AML-193 (cell line): ENCODE measurements at places on chromosomes 16 and 17.
A peak's percentile ranks its signal among the peaks of the same experiment; 100 is the strongest.

DNA sequence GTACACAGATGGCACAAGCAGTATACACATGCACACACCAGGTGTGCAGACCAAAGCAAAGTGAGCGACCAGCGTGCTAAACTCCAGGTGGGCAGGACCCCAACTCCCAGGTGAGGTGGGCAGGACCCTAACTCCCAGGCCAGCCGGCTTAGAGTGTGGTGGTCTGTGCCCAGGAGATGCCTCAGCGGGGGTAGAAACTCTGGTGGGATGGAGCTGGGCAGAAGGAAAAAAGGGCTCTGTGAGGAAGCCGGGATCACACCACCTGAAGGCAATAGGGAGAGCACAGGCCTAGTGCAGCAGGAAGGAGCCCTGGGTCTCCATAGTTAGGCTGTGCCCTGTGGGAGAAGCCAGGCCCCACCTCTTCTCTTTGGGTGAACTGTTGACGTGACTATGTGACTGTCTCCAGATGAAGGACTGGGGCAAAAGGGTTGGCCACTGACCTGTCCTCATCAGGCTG lies 1.6 kb upstream of the FOXJ1 start:
- no peak for DNase-seq

DNA sequence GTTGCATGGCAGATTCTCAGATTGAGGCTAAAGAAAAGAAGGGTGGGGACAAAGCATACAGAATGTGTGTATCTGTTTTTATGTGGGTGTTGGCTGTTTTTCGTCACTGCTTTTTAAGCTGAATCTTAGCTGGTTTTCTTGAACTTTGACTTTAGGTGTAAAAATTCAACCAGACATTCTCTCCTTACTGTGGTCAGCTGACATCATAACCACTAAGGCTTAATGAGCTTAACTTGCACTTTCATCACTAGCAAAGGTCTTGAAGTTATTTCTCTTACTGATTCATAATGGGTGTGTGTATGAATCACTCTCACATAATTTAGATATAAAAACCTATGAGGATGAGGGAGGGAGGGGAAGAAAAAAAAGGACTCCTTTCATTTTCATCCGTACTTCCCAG lies 4.0 kb upstream of the CDC6 start:
- no peak for DNase-seq

DNA sequence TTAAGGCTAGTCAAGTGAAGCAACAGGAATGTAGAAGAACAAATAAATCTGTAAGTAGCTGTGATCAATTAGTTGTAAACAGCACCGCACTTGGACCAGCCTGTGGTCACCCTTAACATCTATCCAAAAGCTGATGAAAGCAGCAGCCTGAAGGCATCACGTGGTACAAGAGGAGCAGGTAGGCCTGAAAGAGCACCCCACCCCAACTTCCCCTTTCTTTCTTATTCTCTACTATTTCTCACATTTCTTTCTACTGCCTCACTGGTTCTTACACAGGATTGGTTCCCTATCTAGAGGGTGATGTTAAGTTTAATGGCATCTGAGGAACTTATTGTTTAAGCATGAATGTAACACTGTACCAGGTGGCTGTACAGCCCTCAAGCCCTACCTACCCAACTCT lies 42.6 kb upstream of the CLEC18B start:
- peak; percentile 9 for DNase-seq

DNA sequence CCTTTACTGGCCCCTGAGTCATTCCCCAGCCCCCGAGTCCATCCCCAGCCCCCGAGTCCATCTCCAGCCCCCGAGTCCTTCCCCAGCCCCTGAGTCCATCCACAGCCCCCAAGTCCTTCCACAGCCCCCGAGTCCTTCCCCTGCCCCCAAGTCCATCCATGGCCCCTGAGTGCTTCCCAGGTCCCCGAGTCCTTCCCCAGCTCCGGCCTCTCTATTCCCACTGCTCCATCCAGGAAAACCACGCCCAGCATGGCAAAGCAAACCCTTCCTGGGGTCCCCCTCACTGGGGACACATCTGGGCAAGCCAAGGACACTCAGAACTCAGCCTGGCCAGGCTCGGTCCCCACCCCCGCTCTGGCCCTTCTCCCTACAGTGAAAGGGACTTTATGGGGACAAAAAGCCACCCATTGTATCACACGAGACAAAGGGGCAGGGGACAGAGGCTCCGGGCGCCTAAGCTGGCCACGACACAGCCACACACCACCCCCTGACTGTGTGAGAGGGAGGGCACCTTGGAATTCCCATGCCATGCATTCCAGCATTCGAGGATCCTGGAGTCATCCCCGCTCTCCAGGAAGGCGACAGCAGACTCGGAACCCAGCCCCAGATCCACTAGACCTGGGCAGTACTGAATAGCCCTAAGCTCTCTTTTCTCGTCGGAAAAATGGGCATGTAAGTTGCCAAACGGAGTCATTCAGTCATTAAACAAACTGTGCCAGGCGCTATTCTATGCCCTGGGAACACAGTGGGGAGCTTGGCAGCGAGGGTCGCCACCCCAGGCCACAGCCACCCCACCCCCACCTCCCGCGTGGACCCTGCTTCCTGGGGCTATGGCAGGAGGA lies 14.0 kb downstream of the PLLP start:
- DNase-seq, result no peak

GRCh38 chr16:46973996-46974324 lies 486 bp upstream of the DNAJA2 start:
- no peak for DNase-seq

GRCh38 chr16:83004868-83005652 lies 378.3 kb downstream of the CDH13 start:
- DNase-seq, result no peak

DNA sequence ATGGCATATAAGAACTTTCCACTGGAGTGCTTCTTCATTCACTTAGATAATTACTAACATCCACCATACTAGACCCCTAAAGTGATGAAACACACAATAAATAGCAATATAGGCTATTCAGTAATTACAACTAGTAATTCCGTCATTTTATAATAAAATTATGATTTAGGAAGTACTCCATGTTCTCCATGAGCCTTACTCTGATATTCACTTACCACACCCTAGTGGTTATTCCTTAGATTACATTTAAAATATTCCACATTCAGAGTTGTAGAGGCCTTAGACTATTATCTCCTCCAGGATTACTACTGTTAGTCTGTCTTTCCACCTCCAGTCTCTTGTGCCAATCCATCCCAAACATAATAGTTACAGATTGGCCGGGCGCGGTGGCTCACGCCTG lies 62.4 kb downstream of the STH start:
- peak; percentile 45 for DNase-seq

GRCh38 chr16:4606354-4606753 lies 8.3 kb downstream of the UBALD1 start:
- DNase-seq, result no peak
